Brain (organoid and tissue), 16 donors: ENCODE measurements at places on chromosomes 5 and 9.

GRCh38 chr5:173782671-173783101 is 105.5 kb upstream of the CPEB4 start:
- no peak for DNase-seq

GRCh38 chr5:19855931-19856330 is 132.1 kb downstream of the CDH18 start:
- DNase-seq, result no peak

DNA sequence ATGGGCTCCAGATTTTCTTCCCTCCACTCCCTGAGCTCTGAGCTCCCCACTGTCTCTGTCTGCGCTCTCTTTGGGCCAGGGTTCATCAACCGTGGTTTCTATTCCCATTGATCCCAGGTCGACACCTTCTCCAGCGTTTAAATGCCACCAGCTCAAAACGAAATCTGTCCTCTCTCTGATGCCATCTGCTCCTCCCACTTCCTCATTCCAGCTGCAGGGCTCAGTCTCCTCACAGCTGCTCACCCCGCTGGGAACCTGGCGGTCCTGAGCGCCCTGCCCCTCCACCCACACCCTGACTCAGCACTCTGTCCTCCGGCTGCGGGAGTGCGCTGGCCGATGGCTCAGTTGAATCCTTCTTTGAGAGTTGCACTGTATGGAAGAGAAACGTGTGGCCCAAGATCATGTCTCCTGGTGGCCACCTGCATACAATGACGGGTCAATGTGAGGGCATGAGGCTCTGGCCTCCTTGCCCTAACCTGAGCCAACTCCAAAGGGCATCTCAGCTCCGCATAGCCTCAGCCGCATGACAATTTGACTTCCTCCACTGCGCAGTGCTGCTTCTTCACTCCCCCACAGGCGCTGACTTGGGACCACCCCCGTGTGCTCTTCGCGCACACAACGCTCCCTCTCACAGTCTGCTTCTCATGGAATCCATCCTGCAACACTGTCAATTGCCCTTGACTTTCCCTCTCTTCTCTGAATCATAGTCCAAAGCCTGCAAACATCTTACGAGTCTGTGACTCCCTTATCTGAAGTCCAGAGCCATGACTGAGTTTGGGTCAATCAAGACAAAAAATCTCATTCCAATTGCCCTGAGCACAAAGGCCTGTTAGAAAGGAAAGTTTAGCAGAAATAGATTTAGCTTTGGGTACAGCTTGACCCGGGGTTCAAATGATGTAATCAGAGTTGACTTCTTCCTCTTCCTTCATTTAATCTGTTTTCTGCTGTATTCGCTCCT is 82.4 kb downstream of the PTCH1 start:
- DNase-seq, result no peak

DNA sequence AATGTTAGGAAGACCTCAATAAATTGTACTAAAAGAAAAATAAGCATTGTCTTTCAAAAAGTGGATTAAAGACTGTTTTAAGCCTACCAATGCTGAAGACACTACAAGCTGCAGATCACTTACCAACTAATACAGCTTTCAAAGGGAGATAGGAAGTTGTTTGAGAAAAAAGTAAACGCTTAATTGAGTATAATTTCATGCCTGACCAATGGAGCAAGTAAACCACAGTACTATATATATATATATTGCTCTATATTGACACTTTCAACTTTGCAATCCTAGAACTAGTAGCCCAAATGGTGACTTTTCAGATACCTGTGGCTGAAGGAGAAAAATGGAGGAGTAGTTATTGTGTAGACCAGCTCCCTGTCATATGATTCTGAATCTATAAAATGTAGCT is 85.7 kb downstream of the FREM1 start:
- no peak for DNase-seq

- DNase-seq, result no peak
These were observed 14.5 kb downstream of the FCN2 start for GRCh38 chr9:134895097-134895496.

- DNase-seq, result no peak
These were observed 182.6 kb upstream of the GNA14 start for GRCh38 chr9:77830618-77831285.

GRCh38 chr5:17441351-17441750 is 56.7 kb upstream of the TAF11L2 start:
- DNase-seq, result no peak

GRCh38 chr5:110651507-110651906 is 75.0 kb downstream of the TMEM232 start:
- DNase-seq, result no peak

DNA sequence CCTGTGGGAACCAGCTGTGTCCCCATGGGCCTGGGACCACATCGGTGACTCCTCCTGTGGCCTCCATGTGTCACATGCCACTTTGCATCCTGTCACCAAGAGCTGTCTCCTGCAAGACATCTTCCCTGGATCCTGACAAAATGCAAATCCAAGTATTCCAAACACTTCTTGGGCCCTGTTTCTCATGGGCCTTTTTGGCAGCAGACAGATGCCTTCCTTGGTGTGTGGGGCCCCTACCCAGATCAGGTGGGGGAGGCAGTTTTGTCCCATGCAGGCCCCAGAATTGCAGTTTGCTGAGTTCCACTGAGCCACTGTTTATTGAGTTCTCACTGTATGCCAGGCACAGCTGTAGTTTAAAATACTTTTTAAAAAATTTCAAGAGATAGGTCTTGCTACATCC is 62.5 kb upstream of the GABRP start:
- no peak for DNase-seq

GRCh38 chr9:129696944-129697655 is 31.7 kb downstream of the PRRX2 start:
- peak; percentile 62 for DNase-seq

DNA sequence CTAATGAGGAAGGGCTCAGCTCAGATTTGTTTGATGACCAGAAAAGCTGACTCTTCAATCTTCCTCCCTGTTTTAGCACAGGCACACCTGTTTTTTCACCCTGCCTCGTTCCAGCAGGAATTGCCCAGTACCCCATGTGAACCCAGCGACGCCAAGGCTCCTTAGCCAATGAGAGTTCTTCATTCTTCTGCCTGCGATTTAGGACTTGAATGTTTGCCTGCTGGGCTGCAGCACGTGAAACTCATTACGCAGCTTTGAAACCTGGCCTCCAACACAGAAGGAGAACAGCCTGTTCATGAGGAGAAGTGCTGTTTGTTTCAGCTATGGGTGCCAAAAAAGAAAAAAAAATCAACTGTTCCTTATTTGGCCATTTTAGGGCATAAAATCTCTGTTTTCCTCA is 315.5 kb downstream of the TRPM3 start:
- peak; percentile 89 for DNase-seq

GRCh38 chr5:129384736-129385135 is 75.4 kb upstream of the ADAMTS19 start:
- no peak for DNase-seq

- no peak for DNase-seq
These were observed 6.8 kb upstream of the SLC2A6 start for GRCh38 chr9:133485531-133486260.

DNA sequence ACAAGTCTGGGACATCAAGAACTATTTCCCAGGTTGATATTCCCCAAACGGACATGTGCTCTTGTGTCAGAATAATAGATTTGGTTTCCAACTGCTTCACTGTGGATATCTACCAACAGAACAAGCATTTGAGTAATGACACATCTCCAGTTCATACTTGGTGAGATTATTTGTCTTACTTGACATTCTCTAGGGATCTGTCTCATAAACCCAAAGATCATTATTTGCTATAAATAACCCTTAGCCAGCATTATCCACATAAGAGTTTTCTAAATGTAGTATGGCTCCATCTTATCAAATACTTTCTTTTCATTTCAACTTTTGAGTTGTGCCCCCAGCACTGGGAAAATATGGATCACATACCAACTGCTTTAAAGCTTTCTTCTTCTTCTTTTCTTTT is 1063.9 kb upstream of the CDH18 start:
- no peak for DNase-seq

- DNase-seq, result no peak
These were observed 20.3 kb downstream of the FEM1C start for GRCh38 chr5:115524199-115524847.

GRCh38 chr5:53418826-53419658 is 61.4 kb upstream of the FST start:
- DNase-seq, result peak; percentile 7

DNA sequence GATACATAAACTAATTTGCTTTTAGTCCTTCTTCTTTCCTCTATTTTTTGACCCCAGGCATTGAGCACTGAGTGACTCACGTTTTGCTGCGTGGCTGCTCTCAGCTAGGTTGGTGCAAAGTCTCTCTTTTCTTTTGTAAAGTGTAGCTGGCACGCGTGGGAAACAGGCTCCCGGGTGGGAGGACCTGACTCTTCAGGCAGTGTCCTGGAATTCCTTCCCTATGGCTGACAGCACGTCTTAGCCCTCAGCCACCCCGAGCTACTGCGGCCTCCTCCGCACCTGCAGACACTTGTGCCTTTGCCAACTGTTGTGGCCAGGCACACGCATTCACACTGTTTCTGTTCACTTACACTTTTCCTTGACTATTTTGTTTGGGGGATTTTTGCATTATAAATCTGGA is 877 bp upstream of the SCGB3A1 start:
- DNase-seq, result no peak

DNA sequence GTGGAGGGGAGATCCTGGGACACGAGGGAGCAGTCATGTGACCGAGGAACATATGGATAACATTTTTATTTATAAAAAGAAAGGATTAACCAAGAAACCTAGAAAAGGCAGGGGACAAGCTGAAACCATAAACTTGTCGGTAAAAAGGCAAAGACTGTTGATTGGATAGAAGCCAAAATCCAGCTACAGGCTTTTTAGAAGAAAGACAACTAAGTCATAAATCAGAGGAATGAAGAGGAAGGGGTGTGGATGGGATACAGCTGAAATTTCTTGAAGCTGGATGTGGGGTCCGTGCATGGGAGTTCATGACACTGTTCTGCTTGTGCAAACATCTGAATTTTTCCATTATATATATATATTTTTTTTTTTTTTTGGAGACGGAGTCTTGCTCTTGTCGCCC is 110.7 kb upstream of the PHYKPL start:
- no peak for DNase-seq

DNA sequence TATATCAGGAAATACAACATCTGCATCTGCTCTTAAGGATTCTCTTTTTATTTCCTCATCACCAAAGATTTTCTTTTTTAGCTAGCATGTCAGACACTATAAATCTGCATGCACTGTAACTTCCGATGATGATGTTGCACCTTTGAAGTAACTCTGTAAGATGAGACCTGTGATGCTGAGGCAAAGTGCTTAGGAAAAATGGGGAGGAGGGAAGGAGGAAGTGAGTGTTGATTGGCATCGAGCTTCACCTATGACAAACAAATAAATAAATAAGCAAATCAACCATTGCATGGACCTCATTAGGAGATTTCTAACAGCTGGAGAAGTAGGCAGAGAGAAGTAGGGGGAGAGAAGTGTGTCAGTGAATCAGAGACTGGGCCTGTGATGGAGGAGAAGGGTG is 52.6 kb downstream of the ENC1 start:
- no peak for DNase-seq

GRCh38 chr9:108109927-108110690 is 620.5 kb upstream of the KLF4 start:
- DNase-seq, result no peak

DNA sequence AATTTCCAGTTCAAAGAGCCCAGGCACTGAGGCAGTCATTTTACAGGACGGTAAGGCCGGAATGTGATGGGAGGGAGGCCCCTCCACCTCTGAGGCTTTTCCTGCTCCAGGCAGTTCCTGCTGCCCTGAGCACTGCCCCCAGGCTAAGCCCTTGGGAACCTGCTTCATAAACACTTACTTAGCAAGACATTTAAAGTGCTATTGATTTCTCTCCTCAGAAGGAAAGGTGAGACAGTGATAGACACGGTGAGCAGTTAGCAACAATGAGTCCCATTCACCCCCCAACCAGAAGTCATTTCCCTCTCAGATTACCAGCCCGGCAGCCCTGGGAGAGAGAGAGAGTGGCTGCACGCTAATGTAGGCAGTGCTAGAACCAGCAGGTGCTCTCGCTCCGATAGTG is 462.5 kb downstream of the SPOCK1 start:
- DNase-seq, result no peak

GRCh38 chr5:93092349-93093105 is 488.5 kb downstream of the NR2F1-AS1 start:
- peak; percentile 55 for DNase-seq

DNA sequence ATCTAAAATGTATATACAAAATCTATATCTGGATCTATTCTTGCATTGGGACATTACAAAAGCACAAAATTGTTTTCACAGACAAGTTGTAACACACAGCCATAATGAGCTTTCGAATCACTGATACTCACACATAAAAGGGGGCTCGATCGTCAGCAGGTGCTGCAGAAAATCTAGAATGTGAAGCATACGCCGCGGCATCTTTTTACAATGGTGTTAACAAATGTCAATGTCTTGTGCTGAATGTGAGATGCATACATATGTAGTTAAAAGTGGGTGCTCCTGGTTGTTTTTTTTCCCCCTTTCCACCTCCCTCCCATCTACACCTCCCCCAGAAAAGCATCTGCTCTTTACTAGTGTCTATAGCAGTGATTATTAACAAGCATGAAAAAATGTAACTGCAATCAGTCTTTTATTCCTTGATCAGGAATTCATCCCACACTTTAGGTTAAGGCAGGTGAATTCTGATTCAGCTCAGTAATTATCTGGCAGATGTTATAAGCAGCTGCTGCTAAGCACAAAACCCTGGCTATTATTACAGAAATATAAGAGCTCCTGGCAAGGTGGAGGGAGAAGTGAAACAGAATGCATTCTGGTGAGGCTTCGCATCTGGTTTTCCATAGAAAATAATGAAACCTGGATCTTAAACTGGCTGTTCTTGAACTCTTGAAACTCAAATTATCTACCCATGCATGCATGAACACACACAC is 114.1 kb downstream of the MPDZ start:
- peak; percentile 81 for DNase-seq

DNA sequence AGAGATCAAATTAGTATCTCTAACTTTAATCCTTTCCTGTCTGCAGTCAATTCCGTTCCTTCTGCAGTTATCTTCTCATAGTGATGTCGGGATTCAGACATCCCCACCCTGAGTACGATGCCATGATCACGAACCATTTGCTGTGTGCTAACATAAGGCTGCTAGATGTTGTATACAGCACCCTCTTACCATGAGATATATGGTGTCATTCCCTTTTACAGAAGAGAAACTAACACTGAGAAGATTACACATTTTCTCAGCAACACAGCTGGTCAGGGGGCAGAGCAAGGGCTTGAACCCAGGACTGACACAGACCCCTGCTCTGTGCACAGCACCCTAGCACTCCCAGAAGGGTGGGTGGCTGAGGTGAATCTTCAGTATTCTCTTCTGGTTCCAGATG is 46.9 kb upstream of the HSD17B4 start:
- no peak for DNase-seq
